ENCODE measurements at places on chromosomes 1 and 21.

DNA sequence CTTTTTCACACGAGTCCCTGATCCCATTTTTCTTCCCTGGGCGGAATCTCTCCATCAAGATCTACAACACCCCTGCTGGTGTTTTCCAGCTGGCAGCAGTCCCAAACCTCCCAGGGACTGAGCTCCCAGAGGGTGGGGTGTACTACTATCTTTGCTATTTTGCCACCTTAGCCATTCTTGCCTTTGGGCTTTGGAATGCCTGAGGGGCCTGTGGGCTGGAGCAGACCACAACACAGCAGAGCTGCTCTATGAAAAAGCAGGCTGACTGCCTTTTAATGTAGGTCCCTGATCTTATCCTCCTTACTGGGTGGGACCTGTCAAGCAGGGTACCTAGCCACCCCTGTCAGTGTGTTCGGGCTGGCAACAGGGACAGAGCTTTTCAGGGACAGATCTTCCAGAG is 91.9 kb downstream of the KCNT2 start:
- DNase-seq, result no peak

DNA sequence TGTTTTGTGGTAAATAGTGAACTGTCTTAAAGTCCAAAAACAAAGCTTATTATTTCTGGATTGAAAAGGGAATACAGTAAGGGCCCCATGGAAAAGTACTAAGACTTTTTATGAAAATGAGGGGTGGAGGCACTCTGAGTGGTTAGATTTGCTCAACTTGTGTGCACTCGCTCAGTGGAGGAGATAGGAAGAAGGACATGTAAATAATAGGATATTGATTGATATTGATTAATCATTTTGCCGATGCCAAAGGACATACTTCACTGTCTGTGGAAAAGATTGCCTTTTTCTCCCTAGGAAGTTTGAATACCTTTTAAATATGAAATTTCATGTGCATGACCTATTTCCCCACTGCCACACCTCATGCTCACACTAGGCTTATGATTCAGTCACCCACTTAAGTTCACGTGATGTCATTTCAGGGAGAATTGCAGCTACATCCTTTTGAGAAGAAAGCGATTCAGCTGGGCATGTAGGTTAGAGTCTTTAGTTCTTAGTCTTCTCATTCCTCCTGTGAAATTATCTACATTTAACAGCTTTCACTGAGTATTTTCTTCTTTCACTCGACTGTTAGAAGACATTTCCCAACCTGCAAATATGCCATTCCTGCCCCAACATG is 5.0 kb downstream of the MTR start:
- no peak for DNase-seq

DNA sequence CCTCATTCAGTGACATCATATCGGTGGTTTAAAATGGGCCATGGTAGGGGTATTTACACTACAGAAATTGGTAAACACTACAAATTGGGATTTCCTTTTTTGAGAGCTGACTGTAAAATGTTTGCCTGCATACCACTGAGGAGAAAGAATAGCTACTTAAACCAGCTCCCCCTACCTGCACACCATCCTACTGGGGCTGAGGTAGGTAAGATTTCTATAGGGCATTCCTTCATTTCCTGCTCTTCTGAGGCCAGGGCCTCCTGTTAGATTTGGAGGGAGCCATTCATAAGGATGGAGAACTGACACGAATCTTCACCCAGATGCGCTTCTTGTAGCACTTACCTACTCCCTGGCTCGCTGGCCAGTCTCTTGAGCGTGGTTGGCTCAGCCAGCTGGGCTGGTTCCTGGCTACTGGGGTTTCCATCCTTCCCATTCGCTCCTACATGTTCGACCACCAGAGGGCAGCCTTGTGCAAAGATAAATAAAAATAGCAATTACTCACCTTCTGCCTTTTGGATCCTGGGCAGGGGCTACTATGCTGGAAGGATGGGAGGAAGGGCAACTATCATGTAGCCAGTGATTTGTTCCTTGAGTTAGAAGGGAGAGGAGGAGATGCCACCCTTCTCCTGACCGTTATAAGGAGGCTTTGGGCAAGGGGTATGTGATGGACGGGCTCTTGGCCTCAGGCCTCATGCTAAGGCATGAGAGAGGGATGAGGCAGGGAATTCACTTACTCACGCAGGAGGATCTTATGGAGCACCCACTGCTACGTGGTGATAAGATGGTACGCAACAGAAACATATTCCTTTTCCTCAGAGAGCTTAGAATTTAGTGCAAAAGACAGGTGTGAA is 10.7 kb downstream of the OPTC start:
- DNase-seq, result peak; percentile 60

- no peak for DNase-seq
Observed at GRCh38 chr21:28580585-28580984, 412.1 kb downstream of the LTN1 start.

GRCh38 chr1:183576537-183576936 is 13.7 kb downstream of the NCF2 start:
- no peak for DNase-seq

DNA sequence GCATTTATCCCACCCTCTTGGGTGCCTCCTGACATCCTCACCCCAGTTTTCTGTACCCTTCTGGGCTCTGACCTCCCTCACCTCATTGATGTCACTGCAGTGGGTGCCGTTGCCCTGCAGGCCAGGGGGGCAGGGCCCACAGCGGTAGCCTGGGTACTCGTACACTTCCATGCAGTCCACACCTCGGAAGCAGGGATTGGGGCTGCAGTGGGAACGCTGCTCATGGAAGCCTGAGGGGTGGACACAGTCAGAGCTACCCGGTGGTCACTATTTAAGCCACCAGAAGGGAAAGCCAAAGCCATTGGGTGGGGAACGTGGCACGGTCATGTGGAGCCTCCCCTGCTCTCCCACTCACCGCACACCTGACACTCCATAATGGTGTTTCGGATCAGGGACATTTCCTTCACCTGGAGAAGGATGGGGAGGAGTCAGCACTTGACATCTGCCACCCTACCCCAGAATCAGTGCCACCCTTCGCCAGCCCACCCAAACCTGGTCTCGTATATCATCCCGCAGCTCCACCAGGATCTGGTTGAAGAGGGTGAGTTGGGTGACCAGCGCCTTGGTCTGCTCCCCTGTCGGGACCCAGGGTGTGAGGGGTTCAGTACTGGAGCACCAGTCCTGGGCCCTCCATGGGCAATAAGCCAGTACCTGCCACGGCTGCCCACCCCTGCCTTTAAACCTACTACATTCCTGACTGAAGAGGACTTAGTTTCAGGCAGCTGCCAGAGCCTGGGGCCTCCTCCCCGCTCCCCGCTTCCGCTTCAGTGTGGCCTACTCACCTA is 4.8 kb downstream of the THBS3 start:
- DNase-seq, result no peak

- no peak for DNase-seq
Observed at GRCh38 chr1:15180189-15180588, 26.6 kb downstream of the TMEM51 start.

DNA sequence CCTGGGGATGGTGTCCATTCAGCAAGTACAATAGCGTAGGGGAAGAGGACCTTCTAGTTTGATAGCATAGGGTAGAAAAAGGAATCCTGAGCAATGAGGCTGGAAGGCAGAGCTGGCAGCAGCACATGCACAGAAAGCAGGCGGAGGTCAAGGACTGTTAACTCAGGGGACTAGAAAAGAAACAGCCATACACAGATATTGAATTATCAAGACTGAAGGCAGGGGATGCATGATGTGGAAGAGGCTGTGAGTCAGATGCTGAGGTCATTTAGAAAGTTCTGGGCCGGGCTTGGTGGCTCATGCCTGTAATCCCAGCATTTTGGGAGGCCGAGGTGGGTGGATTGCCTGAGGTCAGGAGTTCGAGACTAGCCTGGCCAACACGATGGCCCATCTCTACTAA is 65.6 kb downstream of the OPTC start:
- DNase-seq, result no peak

DNA sequence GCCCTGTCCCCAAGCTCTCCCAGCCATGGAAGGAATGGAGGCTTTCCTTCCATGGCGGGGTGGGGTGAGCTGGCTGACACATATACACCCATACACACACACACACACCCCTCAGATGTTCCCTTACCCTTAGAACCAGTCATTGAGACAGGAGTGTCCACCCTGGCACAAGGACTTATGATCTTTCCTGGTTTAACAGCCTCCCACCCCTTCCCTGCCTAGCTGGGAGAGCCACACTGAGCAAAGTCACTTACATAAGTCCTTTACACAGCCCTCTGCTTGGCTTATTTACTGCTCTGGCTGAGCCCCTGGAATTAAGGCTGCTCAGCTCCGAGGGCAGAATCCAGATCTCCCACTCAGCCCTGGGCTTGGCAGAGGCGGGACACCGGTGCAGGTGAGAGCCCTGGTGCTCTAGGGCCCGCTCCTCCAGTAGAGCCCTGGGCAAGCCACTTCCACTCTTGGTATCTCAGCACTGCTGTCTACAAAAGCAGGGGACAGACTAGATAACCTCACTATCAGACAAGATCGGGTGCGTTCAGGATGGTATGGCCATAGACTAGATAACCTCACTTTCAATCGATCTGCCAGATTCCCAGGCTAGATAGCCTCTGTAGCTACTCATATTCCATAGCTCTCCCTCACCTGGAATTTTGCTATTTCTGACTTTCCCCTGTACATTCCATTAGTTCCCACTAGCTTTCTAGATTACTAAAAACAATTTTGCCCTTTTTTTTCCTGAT is 16.7 kb downstream of the SLC6A9 start:
- no peak for DNase-seq

GRCh38 chr1:228767636-228768354 is 32.5 kb downstream of the RHOU start:
- no peak for DNase-seq

- DNase-seq, result no peak
Observed at GRCh38 chr1:59266180-59266926, 30.5 kb upstream of the FGGY start.

GRCh38 chr1:59052166-59052590 is 244.7 kb upstream of the FGGY start:
- no peak for DNase-seq

GRCh38 chr21:21074305-21074704 is 76.1 kb downstream of the NCAM2 start:
- DNase-seq, result no peak

GRCh38 chr1:243420946-243421685 is 165.3 kb downstream of the SDCCAG8 start:
- DNase-seq, result no peak

- no peak for DNase-seq
Observed at GRCh38 chr1:78619803-78620579, at the start of gene IFI44L. TSS of gene IFI44L (plus strand) at chr1:78620448. CDS start at chr1:78627916, 7,468 bp downstream.
